Stimulated activated CD8-positive, alpha-beta memory T cell treated with anti-CD3 and anti-CD28 coated beads, Interleukin-15, amount 100 ng/mL, for 4 hours (primary cell): ENCODE measurements at places on chromosomes 12 and 14.

GRCh38 chr12:130153803-130154202, 8.5 kb upstream of the FZD10 start:
- DNase-seq = no peak

DNA sequence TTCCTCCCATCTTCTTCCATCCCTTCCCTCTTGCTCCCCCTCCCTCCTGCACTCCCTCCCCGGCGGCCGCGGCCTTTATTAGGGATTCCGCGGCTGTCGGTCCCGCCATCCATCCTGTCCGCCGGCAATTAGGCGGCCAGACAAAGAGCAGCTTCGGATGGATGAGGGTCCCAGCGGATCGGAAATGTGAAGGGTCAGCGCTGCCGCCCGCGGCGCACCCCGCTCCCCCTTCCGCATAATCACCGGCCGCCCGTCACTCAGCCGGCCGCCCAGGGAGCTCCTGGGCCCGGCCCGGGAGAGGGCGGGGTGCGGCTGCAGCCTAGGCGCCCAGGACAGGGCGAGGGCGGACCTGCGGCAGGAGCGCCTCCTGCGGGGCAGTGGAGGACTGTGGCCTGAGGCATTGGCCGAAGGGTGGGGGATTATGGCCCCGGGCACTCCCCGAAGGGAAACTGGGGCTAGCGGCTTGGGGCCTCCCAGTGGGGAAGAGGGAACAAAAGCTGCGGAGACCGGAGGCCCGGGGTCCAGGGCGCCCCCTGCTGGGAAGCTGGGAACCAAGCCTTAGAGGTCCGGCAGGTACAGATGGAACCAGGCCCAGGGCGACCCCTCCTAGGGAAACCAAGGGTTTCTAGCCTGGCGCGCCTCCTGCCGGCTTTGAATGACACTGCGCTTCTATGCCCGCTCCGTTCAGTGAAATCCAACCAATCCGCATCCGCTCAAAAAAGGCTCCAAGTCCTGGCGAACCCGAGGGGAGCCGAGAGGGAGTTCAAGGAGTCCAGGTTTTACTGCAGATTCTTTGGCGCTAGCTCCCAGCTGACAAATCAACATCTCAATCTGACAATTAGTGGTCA, 4.4 kb upstream of the DNAJC22 start:
- DNase-seq = no peak

- no peak for DNase-seq
Measured at GRCh38 chr14:99033951-99034350, 238.0 kb downstream of the BCL11B start.

GRCh38 chr14:75009176-75009575, 6.5 kb downstream of the EIF2B2 start:
- no peak for DNase-seq

GRCh38 chr12:69404851-69405565, 45.5 kb downstream of the YEATS4 start:
- DNase-seq = no peak

- DNase-seq = no peak
Measured at GRCh38 chr14:22391908-22392565, 197.0 kb downstream of the DAD1 start.

- DNase-seq = no peak
Measured at GRCh38 chr12:83156815-83157214, 470.1 kb downstream of the TMTC2 start.

DNA sequence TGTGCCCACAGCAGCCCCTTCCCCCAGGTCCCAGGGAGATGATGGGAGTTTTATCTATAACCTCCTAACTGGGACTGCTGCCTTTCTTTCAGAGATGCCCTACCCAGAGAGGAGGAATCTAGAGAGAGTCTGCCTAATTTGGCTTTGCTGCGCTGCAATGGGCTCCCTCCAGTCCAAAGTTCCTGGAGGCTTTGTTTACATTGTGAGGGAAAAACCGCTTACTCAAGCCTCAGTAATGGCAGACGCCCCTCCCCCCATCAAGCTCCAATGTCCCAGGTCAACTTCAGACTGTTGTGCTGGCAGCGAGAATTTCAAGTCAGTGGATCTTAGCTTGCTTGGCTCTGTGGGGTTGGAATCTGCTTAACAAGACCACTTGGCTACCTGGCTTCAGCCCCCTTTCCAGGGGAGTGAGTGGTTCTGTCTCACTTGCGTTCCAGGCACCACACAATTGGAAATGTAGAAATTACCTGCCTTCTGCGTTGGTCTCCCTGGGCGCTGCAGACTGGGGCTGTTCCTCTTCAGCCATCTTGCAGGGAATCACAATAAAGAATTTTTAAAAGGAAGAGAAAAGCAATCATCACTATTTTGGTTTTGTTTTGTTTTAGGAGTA, 262.5 kb downstream of the FOXG1 start:
- no peak for DNase-seq

DNA sequence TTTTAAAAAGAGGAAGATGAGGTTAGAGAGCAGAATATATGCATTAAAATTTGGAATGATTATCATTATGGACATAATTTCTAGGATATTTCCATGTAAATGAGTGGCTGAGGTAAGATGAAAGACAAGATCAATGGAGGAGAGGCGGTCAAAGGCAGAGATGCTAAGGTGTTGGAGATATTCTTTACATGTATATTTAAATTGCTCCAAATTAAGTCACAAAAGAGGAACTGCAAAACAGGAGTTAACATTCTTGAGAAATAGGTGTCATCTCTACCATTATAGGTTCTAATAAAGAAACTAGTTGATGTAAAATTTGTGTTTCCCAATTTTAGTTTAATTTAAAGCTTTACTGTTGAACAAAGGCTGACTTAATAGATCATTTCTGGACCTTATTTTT, 268.5 kb upstream of the PPFIA2 start:
- DNase-seq = no peak

- no peak for DNase-seq
Measured at GRCh38 chr12:69720750-69721149, 17.9 kb upstream of the RAB3IP start.

- DNase-seq = no peak
Measured at GRCh38 chr12:60926256-60926655, 1330.4 kb downstream of the SLC16A7 start.

GRCh38 chr14:53124786-53125185, 28.3 kb downstream of the DDHD1 start:
- DNase-seq = no peak

DNA sequence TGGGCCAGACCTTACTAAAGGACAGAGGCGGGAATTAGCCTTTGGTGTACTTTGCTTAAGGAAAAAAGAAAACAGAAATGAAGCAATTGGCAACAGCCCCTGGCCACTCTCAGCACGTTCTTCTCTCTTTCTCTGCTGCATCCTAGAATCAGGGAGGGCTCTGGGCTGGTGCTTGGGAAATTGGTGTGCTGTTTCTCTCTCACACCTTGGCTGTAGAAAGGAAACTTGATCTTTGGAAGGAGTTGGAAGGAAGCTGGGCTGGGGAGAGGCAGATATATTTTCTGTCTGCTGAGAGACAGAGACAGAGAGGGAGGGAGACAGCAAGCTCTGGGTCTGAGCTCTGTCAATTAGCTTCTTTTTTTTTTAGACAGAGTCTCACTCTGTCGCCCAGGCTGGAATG, 27.4 kb downstream of the NOS1 start:
- DNase-seq = no peak

DNA sequence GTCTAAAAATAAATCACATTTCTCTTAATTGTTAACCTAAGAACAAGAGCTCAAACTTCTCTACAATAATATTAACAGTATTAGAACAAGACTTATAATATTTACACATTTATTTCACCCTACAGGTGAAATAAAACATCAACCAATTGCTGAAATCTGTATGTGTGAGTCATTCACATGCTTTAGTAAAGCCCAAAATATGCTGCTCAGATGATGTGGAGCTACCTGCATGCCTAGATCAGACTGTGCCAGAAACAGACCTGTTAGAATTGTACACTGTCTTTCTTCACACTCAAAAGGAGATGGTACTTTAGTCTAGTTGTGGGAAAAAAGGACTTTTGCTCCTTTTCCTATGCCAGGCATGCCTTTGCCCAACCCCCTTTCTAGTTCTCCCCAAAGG, 54.7 kb downstream of the RPS6KA5 start:
- no peak for DNase-seq

DNA sequence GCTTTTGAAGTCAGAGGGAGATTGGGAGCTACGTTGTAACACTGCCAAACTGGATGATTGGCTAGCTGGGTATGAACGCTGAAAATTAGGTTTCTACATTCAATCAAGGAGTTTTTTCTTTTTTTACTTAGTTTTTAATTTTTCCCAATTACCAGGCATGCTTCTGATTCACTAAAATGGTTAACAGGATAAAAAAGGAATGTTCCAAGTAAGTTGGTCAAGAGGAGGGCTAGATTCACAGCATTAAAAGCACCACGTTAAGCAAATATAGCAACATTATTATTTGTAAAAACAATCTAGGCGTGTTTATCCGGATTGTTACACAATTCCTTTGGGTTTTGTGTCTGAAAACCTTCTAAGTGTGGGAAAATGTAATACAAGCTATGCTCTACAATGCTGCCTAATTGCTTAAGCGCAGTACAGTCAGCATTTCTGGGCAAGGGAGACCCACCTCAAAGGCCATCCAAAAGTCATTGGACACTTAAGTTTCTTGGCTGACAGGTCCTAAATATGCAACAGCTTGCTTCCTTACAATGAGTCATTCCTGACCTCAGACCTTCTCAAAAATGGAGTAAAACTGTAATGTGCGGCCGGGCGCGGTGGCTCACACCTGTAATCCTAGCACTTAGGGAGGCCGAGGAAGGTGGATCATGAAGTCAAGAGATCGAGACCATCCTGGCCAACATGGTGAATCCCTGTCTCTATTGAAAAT, 1.2 kb downstream of the RPLP0 start:
- peak; percentile 11 for DNase-seq

- DNase-seq = no peak
Measured at GRCh38 chr12:119615518-119616475, 22.2 kb downstream of the TMEM233 start.

GRCh38 chr12:82793751-82794281, 107.1 kb downstream of the TMTC2 start:
- DNase-seq = no peak

GRCh38 chr12:81221681-81222080, 143.8 kb downstream of the ACSS3 start:
- DNase-seq = no peak

- DNase-seq = no peak
Measured at GRCh38 chr12:57146092-57146491, 1.3 kb downstream of the LRP1-AS start.

GRCh38 chr14:102586420-102587104, 5.9 kb upstream of the RCOR1 start:
- DNase-seq = no peak

- no peak for DNase-seq
Measured at GRCh38 chr12:116604951-116605641, 45.9 kb downstream of the MAP1LC3B2 start.

DNA sequence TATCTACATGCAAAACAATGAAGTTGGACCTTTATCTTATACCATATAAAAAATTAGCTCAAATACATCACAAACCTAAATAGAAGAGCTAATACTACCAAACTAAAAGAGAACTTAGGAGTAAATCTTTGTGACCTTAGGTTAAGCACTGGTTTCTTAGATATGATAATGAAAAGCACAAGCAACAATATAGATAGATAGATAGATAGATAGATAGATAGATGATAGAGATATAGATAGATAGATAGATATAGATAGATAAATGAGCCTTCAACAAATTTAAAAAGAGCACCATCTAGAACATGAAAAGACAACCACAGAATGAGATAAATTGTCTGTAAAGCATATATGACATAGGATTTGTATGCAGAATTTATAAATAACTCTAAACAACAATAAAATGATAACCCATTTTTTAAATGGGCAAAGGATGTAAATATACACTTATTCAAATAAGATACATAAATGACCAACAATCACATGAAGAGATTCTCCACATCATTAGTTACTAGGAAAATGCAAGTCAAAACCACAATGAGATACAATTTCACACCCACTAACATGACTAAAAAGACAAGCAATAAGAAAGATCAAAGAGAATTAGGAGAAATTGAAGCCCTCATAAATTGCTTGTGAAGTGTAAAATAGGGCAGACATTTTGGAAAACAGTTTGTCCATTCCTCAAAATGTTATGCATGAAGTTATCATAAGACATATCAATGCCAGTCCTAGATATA, 293.7 kb downstream of the BTG1 start:
- no peak for DNase-seq

GRCh38 chr12:67356380-67356774, 87.2 kb downstream of the CAND1 start:
- DNase-seq = no peak

- no peak for DNase-seq
Measured at GRCh38 chr14:81144824-81145603, 75.7 kb downstream of the GTF2A1 start.

DNA sequence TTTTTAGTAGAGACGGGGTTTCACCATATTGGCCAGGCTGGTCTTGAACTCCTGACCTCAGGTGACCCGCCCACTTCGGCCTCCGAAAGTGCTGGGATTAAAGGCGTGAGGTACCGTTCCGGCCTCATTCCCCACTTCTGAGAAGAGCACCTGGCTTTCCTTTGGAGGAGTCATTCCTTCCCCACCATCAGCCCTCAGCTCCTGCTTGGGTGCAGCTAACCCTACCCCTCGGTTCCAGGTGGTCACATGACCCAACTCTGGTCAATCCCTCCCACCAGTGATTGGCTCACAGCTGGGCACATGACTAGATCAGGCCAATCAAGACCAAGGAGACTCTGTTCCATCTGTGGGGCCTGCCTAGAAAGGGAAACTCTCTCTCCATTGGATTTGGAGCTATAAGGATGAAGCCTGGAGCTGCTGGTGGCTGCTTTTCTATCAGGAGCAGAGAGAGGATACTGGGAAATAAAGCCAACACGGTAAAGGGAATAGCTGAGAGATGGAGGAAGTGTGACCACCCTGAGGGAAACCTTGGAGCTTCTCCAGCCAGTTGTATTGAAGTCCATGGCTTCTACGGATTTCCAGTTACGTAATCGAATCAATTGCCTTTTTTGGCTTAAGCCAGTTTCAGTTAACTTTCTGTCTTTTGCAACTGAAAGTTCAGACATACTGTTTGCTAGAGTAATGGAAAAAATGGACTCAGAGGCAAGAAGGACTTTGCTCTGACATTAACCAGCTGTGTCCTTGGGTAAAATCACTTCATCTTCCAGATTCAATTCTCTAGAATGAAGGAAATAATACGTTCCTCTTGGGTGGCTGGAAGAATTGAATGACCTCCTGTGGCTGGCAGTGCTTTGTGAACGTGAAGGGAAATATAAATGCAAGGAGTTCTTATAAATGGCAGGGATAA, 19.7 kb upstream of the IFT81 start:
- no peak for DNase-seq
